Renal cortical epithelial cell (primary cell): ENCODE measurements at places on chromosomes 5 and 9. TPM values are rescaled to one million over a fixed set of nuclear protein-coding genes. Genes with fewer than 3 reads are reported as not detected.

Gene IL9
- not detected in 2 replicates for total RNA-seq

Gene TEX48
- total RNA-seq = not detected in 2 replicates

Gene SMIM33
- total RNA-seq = not detected in 2 replicates

Gene SHISAL2B
- total RNA-seq = 0.20 TPM in 1 of 2 replicates, not detected in the other

Gene ERCC6L2
- total RNA-seq = 55.4 and 146 TPM in 2 replicates

Gene ZNF608
- 59.6 and 116 TPM in 2 replicates for total RNA-seq

Gene ACTBL2
- total RNA-seq = 5.6 and 8.0 TPM in 2 replicates

Gene CRHBP
- total RNA-seq = not detected in 2 replicates

Gene RGS7BP
- total RNA-seq = not detected in 2 replicates

Gene TLX3
- total RNA-seq = 0.35 TPM in 1 of 2 replicates, not detected in the other

Gene PTAR1
- total RNA-seq = 62.5 and 94.2 TPM in 2 replicates
